ENCODE measurements at places on chromosomes 4 and X.

DNA sequence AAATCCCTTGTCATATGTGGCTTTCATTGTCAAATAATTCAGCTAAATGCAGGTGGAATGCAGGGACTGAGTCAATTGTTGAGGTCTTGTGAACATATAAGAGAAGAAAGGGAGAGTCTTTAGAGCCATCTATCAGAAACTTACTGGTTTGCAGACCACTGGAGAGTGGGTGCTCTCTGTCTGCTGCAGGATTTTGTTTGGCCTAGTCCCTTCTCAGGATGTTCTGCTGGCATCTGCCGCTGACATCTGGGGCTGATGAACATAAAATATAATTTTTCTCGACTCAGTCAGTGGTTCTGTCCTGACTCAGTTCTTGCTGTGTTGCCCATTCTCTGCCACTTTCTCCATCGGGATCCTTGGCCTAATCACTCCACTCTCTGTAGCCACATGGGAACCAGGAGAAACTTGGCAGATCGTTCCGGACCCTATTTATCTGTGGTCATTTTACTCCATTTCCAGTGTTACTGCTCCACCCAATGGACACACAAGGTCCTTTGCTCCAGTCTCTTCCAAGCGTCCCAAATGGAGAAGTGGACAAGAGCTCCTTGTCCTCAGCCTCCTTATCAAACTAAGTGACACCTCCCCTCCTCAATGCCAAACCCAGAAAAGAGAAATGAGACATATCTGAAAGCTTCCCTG lies 436.2 kb downstream of the FAT4 start:
- DNase-seq = peak; percentile 19

DNA sequence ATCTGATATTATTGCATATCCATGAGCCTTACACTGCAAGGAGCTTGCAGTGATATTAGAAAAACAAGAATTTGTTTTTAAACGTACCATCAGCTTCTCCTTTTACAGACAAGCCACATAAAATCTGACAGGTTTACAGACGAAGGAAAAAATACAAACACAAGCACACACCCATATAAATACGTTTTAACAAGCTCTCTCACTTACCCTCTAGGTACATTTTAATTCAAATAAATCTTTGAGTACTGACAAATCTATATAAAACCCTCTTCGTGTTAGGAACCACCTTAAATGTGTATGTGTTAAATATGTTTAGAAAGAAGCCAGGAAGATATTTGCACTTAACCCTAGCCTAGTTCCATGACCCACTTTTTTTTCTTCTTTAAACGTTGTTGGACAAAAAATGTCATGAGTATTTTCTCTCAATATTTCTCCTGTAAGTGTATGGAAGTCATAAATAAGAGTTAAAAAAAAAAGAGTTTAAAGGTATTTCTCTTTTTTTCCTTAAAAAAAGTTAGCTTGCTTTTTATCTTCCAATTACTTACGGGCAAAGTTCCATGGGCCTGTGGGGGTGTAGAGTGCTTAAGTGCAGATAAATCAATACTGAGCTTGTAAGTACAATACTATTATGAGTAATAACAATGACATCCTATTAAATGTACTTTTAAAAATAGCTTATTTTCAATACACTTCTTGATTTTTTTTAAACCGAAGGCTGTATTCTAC lies 1.5 kb downstream of the ARAP2 start:
- DNase-seq = no peak

- peak; percentile 90 for DNase-seq
Measured at GRCh38 chrX:69503228-69503781, 821 bp upstream of the NALF2 start.

DNA sequence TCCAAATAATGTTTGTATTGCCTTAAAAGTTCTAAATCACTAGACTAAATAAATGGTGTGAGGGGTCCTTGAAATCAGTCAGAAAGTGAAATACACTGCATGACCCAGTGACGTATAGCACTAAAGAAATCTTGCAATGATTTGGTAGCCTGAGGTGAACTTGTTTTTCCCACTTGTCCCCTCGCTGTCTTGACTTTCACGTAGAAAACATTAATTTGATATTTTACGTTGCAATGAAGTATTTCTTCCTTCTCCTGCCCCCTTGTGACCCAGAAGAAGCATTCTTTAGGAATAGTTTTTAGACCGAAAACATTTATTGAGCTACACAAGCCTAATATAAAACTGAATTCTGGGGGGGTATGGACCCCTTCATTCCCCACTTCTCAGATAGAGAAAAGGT lies 3.7 kb downstream of the KLB start:
- DNase-seq = no peak

DNA sequence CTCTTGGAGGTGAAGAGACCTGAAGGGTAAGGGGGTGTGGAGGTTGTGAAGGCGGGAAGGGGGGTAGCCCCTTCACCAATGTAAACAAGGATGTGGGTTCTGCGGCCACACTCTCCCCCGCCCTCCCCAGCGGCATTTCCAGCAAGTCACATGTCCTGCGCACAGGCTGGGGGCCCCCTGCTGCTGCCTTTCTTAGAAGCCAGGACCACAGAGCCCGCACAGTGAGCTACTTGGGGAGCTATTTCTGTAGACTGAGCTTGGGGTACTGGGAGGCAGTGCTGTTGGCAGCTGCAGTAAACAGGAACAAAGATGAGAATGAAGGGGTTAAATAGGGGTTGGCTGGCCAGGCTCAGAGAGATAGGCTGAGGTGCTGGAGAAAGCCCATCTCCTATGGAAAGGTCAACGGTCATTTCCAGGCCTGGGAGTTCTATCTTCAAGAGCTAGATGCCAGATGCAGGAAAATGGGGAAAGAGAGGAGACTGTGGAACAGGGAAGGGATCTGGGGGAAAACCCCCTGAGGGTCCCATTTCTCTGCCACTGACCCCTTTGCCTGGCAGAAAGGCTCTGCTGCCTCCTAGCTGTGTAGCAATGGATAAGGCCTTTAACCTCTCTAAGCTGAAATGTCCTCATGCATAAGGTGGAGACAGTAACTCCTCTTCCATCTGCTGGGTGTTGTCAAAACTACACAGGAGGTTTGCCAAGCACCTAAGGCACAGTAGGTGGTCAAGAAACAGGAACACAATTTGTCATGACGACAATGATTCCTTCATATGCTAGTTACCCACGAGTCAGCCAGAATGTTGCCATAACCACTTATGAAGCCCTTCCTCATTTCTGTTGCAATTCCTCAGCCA lies 18.5 kb upstream of the PIM2 start:
- no peak for DNase-seq

- DNase-seq = no peak
Measured at GRCh38 chr4:91488946-91489345, 814.8 kb upstream of the GRID2 start.

- peak; percentile 44 for DNase-seq
Measured at GRCh38 chr4:100428051-100428450, 89.8 kb downstream of the EMCN start.

DNA sequence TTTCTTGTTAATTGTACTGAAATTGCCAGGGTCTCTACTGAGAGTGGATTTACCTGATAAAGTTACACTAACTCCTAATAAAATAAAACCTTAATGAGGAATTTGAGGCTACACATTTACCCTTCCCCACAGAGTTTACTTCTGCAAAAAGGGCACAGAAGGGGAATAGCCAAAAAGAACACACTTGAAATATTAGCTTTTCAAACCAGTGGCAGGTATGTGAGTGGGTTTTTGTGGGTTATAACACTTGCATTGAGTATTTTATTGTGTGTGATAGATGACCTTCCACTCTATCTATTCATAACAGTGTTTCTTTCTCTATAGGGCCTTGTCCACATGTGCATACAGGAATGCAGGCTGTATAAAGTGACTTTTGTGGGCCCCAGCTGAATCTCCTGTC lies 5.0 kb upstream of the GPR174 start:
- no peak for DNase-seq

DNA sequence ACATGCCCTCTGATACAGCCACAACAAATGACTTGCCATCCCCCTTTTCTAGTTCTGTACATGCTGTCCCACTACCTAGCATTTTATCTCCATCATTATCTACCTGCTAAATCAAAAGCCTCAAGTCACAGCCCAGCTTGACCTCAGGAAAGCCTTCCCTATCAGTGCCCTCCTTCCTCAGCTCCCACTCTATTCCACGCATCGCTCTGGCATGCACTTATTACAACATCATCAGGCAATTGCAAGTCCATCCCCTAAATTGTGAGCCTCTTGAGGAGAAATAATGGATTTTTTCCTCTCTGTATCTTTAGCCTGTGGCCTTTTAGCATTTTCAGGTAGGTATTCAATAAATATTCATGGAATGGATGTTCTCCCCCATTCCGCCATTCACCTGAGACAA lies 5.7 kb downstream of the ARL13A start:
- DNase-seq = no peak

GRCh38 chr4:184420881-184421416 lies 53.4 kb downstream of the IRF2 start:
- DNase-seq = no peak

GRCh38 chr4:140862177-140862442 lies 105.9 kb upstream of the TBC1D9 start:
- DNase-seq = no peak

DNA sequence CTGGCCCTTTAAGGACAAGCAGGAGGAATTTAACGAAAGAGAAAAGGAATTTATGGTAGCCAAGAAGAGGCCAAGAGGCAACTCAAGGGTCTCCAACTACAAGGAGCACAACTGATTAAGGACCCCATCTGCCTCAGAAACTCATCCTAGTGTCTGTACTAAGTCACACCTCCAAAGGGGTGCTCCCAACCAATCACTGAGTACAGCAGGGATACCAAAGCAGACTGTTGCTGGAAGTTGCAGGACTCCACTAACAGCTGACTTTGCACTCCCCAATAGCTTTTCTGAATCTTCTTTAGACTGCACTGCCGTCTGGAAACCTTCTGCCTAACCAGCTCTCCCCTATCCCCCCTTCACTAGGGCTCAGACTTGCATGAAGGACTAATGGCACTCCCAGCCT lies 50.6 kb downstream of the ATP11C start:
- no peak for DNase-seq

GRCh38 chr4:64248186-64248585 lies 161.1 kb downstream of the TECRL start:
- peak; percentile 2 for DNase-seq

DNA sequence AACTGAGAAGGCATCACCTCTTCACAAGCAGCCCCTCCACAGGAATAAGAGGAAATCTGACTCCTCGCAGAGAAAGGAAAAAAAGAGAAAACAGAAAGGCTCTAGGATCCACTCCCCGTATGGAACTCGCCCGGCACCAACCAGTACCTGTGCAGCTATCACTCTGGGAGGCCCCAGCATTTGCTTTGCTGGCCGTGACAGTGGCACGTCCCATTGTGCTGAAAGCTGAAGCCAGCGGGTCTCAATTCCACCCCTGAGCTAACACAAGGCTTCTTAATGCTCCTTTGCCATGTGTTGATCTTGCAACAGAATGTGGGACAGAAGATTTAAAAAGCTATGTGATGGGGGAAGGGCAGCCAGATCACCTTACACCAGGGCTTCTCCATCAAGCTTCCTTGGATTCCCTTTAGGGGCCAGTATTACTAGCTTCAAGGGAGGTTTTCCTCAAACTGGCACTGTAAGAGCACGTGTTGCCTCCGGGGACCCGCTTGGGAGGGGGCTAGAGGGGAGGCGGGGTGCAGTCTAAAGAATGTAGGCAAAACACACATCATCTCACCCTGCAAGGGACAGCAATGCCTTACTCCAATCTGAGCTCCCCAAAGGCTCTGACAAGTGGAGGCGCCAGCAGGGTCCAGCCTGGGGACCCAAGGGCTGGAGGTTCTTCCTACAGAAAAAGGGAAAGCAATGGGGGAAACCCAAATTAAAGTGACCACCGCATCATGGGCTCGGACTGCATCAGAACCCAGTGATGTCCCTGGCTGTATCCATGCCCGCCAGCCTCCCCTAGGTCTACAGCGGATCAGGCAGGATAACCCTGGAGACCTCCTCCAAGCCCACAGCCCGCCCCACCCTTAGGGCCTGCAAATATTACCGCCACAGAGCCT lies 1.2 kb downstream of the USP46 start:
- peak; percentile 22 for DNase-seq

All from DMS53 (cell line).